ENCODE measurements at places on chromosomes 2 and 18.

- no peak for DNase-seq
Measured at GRCh38 chr2:239146741-239147181, 254.1 kb downstream of the HDAC4 start.

DNA sequence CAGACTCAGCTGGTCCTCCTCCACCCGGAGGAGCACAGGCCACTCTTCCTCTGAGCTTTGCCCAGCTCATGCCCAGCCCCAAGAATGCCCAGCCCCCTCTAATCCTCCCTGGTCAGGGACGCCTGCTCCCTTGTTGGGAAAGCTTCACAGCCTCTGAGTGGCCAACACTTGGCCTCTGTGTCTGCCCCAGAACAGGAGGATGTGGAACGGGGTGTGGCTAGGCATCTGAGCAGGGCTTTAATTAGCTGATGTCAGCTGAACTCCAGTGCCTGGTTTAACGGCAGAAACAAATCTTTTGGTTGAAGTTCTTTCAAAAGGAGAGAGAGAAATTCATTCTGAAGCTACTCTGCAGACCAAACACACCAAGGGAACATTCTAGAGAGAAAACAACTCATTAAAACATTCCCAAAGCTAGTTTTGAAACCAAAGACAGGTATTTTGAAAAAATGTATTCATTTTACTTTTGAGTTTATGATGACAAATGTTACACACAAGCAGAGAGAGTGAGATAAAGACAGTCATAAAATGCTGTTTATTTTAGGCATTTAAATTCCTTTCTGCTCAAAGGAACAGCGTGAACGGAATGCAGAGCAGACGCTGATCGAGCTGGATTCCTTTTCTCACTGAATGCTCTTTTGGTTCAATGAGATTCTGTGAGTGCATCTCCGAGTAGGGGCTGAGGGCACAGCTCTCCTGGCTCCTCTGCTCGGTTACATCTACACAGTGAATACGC is 63.8 kb downstream of the RTP5 start:
- peak; percentile 67 for DNase-seq

- DNase-seq, result peak; percentile 11
Measured at GRCh38 chr2:43838560-43839267, at the start of the genes ABCG5 and ABCG8. ABCG5 (minus strand) TSS chr2:43838839; CDS start chr2:43838679, 160 bp downstream. ABCG8 (plus strand) TSS chr2:43838971; CDS start chr2:43839054, 83 bp downstream.

- DNase-seq, result no peak
Measured at GRCh38 chr18:58264840-58265239, 220.8 kb downstream of the NEDD4L start.

DNA sequence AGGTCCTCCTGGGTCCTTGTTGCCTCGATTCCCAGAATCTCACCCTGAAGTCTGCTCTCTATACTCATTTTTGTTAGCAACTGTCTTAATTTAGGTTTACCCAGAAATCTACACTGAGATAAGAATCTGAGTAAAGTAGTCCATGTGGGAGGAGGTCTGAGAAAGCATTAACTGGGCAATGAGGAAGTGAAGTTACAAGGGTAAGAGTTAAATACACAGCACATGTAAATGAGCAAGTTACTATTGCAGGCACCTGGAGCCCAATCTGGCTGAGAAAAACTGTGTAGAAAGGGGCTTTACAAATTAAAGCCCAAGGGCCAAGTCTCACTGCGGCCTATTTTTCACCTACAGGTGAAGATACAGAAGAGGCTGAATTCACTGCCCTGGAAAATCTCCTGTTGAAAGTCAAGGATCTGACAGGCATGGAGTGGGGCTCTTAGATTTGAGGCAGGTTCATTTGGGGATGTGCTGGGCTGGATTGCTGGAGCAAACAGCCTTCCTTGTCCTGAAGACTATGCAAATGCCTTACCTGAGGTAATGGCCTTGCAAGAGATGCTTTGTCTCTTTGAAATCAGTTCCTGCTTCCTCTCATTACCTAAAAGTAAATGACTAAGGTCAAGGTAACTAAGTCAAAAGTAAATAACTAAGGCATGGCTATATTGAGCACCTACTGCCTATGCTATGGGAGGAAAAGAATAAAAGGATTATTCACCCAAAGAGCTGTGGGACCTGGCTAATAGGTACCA is 84.4 kb upstream of the DYNAP start:
- no peak for DNase-seq

DNA sequence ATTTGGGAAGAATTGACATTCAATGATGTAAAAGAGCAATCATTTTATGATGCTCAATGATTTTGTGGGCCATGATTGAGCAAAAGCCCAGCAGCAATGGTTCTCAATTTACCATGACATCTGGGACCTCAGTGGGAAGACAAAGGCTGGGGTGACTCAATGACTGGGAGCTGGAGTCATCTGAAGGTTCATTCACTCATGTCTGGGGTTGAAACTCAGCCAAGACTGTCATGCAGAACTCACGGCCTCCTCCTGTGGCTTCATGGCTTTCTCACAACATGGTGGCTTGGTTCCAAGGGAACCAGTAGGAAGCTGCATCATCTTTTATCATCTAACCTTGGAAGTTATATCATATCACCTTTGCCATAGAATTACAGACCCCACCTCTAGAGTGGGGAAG is 45.1 kb upstream of the CD226 start:
- DNase-seq, result no peak

- DNase-seq, result no peak
Measured at GRCh38 chr18:70329071-70329470, 40.2 kb downstream of the SOCS6 start.

GRCh38 chr2:110677080-110677479 is 783 bp downstream of the BUB1 start:
- DNase-seq, result no peak

DNA sequence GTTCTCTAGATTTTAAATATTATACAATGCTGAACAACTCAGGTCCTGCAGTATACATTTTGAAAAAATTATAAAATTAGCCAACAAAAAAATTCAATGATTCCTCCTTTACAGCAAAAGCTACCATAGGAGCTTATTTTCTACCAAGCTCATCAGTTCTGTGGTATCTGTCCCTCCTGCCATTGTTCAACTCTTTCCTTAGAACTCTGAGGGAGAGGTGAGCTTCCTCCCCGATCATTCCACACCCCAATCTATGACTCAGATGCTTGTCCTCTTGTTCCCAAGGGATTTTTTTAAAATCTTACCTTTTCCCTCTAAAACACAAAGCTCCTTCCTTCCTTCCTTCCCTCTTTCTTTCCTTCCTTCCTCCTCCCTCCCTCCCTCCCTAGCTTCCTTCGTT is 13.5 kb downstream of the DPP4 start:
- no peak for DNase-seq

DNA sequence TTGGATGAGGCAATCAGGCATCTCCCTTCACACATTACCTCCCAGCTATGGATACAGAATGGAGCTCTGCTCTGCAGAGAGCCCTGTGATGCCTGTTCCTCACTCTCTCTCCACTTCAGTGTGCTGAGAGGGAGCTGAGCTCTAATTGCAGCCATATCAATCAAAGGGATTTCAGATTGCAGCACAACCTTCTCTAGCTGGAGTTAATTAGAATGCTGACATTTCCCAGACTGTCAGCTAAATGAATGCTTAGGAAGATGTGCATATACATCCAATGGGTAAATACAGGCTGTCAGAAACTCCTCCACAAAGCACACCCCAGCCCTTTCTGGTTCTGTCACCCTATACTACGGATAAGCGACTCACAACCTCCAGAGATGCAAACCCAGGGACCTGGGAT is 402.6 kb downstream of the EIPR1 start:
- DNase-seq, result no peak

GRCh38 chr2:25251422-25252273 is 83.3 kb upstream of the POMC start:
- peak; percentile 90 for DNase-seq

- DNase-seq, result no peak
Measured at GRCh38 chr18:71798986-71799673, 745.0 kb downstream of the CBLN2 start.

DNA sequence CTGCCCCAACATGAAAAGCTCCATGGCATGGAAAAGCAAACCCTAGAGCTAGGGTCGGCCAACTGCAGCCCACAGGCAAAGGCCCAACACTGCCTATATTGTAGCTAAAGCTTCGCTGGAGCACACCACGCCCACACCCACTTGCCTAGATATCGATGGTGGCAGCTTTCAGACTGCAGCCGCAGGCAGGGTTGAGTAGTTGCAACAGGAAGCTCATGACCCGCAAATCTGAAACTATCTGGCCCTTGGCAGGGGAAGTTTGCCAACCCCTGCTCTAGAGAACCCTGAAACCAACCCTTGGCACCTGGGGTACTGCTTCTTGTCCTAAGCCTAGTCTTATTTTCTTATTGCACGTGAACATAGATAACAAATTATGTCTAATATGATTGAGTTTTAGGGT is 250.0 kb downstream of the SOX11 start:
- DNase-seq, result no peak

DNA sequence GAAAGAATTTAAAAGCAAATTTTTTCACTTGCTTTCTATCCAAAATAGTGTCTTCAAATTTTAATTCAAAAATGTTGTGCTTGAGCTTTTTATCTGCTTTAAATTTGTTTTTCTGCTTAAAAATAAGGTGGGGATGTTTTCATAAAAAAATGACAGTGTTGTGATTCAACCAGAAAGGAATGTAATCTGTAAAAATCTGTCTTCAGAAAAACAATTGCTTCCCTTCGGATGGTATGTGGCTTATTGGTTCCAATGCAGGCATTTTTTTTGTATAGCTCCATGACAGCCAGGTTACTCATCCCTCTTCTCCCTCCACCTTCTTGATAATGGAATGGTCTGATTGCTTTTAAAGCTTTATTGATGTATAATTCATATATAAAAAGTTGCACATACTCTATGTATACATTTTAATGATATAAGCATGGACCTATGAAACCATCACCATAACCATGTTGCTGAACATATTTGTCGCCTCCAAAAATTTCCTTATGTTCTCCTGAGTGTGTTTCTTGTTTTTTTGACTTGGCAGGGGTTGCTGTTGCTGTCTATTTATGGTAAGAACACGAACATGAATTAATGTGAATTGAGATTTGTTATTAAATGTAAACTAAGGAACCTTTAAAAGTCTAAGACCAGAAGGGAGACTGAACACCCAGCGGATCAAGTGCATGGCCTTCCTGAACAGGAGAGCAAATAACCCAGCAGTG is 363.7 kb upstream of the SPHKAP start:
- no peak for DNase-seq

- DNase-seq, result peak; percentile 83
Measured at GRCh38 chr2:237191714-237192081, 106.0 kb downstream of the COPS8 start.

DNA sequence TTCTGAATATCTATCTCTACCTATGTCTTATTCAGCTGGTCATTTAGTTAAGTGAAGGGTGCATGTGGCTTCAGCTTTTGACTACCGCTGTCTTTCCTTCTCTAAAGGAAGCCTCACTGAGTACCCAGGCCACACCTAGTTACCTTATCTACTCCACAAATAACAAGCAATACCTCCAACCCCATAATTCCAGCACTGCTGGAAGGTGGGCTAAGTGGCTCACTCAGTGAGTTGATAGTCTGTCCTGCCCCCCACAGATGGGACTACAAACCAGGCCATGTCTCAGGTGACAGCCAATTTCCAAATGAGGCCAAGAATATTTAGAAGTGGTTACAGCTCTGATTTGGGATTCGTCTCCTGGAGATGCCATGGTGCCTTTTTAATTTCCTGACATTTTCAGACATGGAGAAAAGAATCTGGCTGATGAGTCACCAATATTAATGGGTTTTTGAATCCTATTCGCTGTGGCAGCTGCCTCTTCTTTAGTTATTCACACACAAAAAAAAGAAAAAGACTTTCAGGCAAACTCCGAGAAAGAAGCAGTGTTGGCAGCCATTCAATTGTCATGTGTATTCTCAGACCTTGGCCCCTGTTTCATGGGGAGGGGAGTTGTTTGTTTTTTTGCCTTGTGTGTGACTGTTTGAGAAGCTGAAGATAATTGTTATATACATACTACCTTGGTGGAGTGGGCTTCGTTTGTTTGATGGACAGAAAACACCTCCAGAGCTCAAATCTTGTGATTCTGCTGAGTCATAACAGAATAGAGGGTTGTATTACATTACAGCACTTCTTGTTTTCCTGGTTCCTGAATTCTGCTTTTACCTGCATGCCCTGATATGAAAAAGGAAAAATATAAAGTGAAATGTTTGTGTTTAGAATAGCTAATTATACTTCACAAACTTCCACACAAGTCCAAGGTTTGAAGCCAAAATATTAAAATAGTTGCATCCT is 64.2 kb downstream of the SCG2 start:
- no peak for DNase-seq

DNA sequence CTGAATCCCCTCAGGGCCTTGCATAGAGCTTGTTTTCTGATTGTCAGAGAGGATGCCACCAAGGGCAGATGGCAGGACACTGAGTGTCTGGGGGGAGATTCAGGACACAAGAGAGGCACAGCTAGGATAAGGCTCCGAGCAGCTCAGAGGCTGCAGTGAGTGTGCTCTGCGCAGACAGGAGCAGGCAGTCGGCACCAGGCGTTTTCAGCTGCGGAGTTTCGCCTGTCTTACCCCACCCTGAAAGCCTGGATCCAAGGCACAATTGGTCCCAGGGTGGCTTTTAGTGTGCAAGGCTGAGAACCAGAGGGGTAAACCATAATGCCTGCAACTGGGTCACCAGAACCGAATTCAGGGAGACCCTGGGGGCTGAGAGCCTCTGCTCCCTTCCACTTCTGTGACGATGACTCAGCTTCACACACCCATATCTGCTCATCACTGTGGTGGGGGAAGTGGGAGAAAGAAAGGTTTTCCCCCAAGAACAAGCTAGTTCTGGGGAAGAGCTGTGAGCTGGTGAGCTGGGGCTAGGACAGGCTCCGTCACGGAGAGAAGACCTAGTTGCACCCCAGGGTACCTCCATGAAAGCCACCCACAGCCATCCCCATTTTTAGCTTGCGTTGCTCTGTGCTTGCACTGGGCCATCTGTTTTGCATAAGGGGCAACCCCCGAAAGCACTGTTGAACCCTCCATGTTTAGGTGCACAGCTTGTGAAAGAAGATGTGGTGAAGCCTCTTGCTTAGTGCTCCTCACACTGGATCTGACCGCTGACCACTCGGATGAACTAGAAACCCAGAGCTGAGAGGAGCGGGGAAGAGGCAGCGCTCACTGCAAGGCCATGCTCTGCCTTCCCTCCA is 173.7 kb downstream of the CELF4 start:
- no peak for DNase-seq

GRCh38 chr18:74468547-74469061 is 11.5 kb upstream of the DIPK1C start:
- no peak for DNase-seq

DNA sequence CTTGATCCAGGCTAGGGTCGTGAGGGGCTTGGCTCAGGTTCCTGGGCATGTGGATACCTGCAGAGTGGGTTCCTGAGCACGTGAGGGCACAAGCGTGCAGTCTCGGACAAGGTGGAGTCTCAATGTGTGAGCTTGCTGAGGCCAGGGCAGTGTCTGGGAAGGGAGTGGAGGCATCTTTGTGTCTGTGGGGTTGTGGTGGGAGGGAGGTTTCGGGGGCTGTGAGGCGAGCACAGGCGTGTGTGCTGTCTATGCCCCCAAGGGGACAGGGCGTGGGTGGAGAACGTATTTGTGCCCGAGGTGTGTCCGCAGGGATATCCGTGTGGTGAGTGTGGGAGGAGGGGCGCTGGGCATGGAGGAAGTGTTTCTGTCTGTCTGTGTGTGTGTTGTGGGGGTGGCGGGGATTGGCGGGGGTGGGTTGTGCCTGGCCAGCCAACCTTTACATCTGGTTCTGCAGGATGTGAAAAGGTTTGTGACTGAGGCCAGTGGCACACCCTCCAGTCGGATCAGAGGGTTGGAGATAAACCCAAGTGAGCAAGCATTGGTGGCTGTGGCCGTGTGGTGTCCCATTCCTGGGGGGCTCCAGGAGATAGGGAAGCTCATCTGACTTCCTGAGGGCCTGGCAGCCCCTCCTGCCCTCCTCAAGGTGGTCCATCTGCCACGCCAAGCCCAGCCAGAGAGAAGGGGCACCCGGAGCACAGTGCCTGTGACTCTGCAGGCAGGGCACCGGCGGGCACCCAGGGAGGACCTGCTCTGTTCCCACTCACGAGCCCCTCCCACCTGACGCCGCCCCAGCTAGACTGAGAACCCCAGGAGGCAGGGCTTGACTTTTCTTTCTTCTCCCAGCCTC is 57.1 kb downstream of the ZFP36L2 start:
- DNase-seq, result no peak
